ENCODE measurements at places on chromosomes 4 and X.
A peak's percentile ranks its signal among the peaks of the same experiment; 100 is the strongest.

- no peak for DNase-seq
Observed at GRCh38 chr4:183541752-183542040, 36.8 kb downstream of the ING2 start.

DNA sequence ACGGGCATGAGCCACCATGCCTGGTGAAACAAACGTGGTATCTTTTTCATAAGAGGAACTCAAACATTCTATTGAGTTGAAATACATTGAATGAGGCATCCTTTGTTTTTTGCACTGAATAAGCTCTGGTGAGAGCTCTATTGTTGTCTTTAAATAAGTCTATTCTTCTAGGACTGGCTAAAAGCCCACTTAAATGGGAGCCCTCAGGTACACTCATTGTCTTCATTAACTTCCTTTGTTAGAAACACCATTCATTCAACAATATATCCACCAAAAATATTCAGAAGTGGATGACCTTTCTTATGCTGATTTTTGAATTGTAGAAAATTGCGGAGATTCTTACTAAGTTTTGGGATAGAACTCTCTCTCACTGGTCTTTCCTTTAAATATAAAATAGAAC lies 568.0 kb downstream of the IL1RAPL1 start:
- no peak for DNase-seq

DNA sequence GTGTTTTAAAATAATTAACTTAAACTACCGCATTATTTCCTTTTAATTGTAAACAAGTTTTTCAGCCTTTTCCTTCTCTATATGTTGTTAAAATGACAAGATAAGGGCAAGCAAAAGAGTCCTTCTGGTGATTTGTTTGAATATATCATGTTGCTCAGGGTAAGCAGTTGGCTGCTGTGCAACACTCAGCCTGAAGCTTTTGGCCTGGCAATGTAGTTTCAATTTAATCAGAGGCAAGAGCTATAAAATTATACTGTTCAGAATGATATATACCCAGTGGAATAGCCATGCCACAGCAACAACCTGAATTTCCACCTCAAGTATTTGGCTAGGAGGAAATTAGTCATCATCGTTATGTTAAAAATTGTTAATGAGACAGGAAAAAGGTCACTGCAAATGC lies 53.4 kb downstream of the GRXCR1 start:
- DNase-seq, result no peak

DNA sequence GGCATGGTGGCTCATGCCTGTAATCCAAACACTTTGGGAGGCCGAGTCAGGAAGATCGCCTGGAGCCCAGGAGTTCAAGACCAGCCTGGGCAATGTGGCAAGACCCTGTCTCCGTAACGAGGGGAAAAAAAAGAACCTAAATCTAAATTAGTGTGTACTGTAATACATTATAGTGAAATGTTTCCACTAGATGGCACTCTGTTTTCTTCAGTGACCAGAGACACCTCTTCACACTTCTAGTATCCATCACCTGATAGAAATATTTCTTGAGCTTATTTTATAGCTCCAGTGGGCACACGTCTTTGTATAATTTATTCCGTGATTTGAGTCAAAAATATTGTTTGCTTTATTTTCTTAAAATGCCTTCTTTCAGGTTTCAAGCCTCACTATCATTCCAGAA lies 600.9 kb upstream of the DIPK2B start:
- DNase-seq, result peak; percentile 21

DNA sequence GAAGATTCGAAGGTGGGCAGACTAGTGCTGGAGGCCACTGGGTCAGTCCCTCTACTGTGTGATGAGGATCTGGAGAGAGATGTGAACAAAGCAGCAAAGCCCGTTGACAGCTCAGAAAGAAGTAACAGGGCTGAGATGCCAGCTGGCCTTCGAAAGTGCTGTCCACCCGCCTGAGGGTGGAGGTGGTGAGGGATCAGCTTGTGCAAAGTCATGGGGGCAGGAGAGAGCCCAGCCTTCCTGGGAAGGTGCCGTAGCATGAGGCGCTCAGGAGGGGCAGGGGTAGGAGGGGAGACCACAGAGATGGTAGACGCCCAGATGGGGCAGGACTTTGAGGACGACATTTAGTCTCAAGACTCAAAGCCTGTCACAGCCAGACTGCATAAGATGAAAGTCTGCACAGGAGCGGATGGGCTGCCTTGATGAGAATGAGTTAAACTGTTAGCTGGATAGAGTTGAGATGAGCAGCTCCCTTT lies 19.7 kb downstream of the TBC1D14 start:
- no peak for DNase-seq

GRCh38 chr4:6728320-6729029 lies 12.5 kb downstream of the BLOC1S4 start:
- DNase-seq, result no peak

DNA sequence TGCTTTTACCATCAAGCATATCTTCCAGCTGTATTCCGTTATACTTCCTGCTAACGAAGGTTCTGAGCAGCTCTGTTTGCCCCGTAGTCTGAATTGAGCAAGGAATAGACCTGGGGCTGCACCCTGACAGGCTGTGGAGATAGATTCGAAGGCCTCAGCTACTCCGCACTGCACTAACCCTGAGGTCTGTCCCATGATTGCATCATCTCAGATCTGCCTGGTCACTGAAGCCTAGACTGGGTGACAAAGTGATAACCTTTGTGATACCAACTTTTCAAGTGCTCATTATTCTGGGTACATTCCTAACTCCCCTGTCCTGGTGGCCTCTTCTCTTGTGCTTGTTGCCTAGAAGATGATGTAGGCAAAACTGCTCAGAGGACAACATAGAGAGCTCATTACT lies 29.9 kb upstream of the PGRMC1 start:
- no peak for DNase-seq

GRCh38 chrX:151896734-151897474 lies 15.8 kb upstream of the MAGEA4 start:
- DNase-seq, result no peak

DNA sequence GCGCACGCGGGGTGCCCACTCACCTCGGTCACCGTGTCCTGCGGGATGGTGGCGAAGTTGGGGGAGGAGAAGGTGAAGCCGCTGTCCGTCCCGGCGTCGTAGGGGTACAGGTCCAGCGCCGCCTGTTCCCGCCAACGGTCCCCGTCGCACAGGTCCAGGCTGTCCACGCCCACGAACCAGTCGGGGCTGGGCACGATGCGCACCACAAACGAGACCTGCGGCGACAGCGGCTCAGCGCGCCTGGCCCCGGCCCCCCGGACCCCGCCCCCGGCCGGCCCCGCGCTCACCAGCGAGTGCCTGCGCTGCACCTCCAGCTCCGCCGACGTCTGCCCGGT lies 1.4 kb downstream of the SPON2 start:
- DNase-seq, result no peak

DNA sequence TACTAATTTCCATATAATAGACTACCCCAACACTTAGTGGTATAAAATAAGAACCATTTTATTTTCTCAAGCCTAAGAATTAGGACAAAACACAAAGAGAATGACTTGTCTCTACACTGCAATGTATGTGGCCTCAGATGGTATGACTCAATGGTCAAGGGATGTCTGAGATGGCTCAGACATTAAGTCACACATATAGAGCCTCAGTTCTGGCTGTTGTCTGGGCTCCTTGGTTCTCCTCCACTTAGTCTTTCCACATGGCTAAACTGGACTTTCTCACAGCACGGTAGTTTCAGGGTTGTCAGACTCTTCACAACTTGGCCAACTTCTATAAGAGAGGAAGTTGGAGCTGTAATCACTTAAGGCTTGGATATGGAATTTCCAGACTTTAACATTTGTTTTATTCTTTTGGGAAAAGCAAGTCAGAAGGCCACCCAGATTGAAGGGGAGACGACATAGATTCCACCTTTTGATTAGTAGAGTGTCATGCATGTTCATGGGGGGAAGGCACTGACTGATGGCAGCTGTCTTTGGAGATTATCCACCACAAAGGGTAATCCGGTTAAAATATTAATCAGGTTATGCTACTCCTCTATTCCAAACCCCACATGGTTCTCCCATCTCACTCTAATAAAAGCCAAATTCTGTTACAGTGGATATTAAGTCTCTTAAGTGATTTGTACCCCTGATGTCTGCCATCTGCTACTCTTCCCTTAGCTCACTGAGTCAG lies 9.4 kb downstream of the IL15 start:
- DNase-seq, result no peak

- no peak for DNase-seq
Observed at GRCh38 chr4:129136433-129136832, 40.5 kb downstream of the C4orf33 start.

DNA sequence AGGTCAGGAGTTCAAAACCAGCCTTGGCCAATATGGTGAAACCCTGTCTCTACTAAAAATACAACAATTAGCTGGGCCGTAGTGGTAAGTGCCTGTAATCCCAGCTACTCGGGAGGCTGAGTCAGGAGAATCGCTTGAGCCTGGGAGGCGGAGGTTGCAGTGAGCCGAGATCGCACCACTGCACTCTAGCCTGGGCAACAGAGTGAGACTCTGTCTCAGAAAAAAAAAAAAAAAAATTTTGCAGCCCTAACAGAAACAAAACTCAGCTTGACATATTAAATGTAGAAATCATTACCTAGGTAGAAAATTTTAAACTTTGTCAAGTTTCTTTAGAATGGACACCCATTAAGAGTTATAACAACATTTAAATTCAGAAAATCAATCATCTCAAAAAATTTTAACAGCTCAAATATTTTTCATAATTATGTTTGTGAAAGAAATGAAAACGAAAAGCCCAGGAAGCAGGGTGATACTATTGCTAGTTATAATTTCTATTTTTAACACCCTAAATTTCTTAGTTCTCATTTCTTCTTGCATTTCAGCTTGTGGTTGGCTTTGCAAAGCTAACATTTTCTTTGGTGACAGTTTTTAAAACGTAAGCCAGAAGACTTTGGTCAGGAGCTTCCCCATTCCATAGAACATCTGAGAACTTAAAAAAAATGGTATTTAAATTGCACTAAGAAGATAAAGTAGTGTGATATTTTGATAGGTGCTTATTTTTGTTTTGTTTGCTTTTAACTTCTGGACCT lies 33.3 kb upstream of the RBBP7 start:
- DNase-seq, result peak; percentile 53

All from GM12865 (cell line).